Aorta (tissue), 5 donors: ENCODE measurements at places on chromosomes 2 and 18. TPM values are rescaled to one million over a fixed set of nuclear protein-coding genes. Genes with fewer than 3 reads are reported as not detected.

- DNase-seq = no peak
Observed at GRCh38 chr18:51029378-51029693, 677 bp upstream of the SMAD4 start.

DNA sequence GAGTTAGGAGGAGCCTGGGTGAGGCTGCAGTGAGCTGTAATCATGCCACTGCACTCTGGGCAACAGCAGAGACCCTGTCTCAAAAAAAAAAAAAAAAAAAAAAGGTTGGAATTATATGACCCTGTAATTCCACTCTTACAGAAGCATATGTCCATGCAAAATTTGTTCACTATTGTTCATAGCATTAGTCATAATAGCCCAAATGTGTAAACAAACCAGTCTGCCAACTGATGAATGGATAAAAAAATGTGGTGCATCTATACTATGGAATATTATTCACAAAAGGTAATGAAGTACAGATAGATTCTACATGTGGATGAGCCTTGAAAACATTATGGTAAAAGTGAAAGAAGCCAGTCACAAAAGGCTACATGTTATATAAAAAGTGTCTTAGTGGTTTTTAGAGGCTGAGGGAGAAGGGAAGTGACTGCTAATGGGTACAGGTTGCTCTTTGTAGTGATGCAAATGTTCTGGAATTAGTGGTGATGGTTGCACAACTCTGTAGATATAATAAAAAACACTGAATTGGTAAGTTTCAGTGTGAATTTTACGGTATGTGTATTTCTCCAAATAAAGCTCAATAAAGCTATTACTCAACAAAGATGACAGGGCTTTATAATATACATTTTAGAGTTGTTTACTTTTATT is 9.4 kb downstream of the COA5 start:
- no peak for DNase-seq

- no peak for DNase-seq
Observed at GRCh38 chr2:33107690-33108482, 161.1 kb downstream of the LTBP1 start.

DNA sequence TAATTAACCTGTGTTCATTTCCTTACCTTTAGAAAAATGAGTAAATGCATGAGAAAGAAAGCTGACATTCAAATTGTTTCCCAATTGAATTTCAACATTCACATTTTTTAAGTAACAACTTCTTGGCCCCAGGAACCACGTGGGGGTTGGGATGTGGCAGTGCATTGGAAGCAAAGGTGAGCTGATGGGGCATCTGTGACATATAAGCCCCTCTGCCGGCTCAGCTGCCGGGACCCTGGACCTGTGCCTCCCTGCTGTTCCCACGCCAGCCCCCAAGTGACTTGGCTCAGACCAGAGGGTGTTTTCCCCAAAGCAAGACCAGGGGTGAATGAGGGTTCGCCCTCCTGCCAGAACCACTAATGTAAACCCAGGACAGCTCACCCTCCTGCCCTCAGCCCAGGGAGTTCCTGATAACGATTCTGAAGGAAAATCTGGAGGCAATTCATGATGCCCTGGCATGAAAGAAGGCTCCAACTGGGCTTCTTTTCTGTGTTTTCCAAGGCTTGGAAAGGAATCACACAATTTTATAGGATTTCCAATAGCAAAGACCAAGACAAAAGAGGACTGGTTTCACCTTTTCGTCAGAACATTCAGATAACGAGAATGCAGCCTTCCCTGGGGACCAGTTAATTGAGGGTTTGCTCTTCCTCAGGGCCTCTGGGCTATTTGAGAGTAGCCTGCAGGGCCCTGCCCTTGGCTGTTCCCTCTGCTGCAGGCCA is 193.2 kb upstream of the TWIST2 start:
- DNase-seq = no peak

GRCh38 chr18:36849288-36850006 is 20.5 kb downstream of the KIAA1328 start:
- DNase-seq = no peak

DNA sequence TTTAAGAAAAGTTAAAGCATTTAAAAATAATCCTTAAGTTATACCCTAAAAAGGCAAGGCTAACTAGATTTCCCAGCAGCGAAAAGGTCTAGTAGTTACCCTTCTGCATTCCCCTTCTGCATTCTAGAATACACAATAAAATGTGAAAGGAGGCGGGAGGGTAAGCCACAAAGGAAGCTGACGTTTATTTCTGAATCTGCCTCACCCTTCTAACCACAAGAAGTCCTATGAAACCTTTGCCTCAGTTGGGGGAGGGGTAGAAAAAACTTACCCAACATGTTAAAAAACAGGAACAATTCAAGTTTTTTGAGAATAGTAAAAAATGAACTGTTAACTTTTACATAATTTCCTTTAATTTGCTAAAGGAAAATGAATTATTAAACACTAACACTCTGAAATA is 11.3 kb downstream of the STK17B start:
- DNase-seq = no peak

DNA sequence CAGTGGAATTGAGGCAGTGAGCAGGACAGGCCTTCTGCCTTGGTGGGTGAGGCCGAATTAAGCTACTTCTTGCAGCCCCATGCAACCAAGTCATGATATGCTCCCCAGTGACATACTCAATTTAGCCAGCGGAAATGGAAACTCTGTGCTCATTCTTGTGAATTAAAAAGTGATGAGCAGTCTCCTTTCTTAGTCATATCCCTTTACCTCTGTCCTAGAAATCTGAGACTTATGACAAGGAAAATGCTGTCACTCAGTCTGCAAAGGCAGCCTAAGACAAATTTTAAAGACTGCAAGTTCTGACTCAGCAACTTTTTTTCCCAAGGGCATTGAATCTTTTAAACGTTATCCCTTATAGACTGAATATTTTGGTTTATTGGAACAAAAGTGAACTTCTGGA is 218.2 kb downstream of the SH3BP4 start:
- no peak for DNase-seq

- DNase-seq = no peak
Observed at GRCh38 chr2:43762286-43762685, 11.6 kb upstream of the DYNC2LI1 start.

DNA sequence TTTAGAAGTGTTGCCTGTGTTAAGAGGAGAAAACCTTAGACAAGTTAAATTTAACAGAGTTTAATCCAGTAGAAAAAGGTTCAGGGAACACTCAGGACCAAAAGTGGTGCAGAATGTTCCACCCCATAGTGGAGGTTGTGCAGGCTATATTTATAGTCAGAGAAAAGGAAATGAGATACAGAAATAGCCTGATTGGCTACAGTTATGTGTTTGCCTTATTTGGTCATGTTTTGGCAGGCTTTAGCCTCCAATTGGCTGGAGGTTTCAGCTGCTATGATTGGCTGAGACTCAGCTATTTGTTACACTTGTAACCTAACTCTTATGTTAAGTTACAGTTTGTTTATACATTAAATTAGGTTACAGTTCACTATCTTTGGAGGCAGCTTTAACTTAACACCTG is 4.2 kb downstream of the STAMBP start:
- DNase-seq = no peak

DNA sequence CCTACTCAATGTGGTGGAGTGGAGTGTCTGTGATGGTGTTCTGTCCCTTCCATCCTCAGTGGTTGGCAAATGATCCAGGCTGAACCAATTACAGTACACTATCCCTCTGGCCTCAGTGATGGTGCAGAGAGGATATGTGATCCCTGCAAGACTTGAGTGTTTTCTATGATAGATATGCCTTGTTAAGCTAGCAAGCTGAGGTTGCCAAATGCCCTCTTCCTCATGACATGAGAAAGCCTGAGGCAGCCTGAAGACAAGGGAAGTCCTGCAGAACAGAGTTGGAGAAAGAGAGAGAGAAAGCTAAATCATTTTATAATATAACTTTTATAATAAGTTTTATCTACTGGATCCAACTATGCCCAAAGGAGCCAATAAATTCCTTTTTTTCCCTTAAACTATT is 41.6 kb upstream of the GORASP2 start:
- no peak for DNase-seq

- no peak for DNase-seq
Observed at GRCh38 chr18:56445422-56445821, 193.0 kb downstream of the TXNL1 start.

DNA sequence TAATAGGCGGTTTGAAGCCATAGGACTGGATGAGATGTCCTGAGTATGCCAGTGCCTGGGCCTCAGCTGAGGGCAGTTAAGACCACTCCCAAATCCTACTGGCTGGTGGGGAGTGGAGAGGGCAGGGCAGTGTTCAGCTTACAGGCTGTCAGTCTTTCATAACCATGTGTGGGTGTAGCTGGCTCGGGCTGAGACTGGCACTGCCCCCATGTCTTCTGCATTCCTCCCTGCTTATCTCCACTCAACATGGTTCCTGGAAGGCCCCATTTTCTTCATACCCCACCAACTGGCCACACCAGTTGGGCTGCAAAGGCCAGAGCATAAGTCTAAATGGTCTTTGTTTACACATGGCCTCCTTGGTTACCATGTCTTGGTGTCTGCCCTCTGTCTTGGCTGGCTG is 17.2 kb upstream of the IL37 start:
- no peak for DNase-seq

DNA sequence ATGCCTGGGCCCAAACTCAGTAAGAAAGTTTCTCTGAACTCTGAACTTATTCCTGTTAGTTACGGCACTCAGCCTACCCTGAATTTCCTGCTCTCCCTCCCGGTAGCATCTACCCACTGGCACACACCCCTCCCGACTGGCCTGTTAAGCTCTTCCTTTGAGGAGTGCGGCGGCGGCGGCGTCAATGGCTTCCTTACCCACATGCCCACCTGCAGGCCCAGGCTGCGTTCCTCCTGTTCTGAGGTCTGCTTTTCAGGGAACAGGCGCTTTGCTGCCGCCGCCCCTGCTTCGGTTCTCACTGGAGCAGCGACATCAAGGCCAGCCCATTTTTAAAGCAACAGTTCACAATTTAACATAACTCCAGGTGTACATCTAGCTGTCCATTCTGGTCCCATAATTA is 432.4 kb downstream of the DCDC2C start:
- no peak for DNase-seq

DNA sequence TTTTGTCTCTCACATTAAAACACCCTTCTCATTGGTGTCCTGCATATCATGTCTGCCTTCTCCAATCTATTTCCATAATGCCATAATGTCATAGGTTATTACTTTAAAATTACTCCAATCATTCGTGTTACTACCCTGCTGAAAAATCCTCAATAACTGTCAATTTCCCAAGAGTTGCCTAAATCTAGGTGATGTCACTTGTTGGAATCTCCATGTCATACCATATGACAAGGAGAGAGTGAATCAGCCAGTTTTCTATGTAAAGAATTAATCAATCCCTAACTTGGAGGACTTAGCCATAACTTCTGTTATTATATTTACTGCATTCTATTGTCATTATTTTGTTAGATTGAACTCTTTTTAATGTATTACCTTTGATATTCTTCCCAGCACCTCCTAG is 62.5 kb downstream of the PHLPP1 start:
- no peak for DNase-seq

- no peak for DNase-seq
Observed at GRCh38 chr2:113965644-113966043, 75.8 kb downstream of the ACTR3 start.

- no peak for DNase-seq
Observed at GRCh38 chr2:65297544-65297943, 69.9 kb downstream of the ACTR2 start.

- DNase-seq = no peak
Observed at GRCh38 chr2:136254681-136255080, 136.7 kb upstream of the CXCR4 start.

DNA sequence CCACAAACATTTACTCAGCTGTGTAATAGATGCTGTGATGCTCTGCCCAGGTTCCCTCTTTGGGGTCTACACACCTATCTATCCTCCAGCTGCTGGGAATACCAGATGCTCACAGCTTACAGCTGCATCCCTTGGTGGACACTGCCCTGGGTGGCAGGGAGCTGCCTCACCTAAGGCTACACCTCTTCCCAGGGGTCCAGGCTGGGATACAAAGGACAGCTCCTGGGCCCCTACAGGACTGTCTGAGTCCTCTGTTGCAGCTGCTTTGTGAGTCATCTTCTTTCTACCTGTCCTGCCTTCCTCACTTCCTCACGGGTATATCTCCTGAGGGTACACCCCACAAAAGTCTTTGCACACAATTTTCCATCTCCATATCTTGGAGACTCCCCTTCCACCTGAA is 27.6 kb downstream of the THNSL2 start:
- DNase-seq = no peak

DNA sequence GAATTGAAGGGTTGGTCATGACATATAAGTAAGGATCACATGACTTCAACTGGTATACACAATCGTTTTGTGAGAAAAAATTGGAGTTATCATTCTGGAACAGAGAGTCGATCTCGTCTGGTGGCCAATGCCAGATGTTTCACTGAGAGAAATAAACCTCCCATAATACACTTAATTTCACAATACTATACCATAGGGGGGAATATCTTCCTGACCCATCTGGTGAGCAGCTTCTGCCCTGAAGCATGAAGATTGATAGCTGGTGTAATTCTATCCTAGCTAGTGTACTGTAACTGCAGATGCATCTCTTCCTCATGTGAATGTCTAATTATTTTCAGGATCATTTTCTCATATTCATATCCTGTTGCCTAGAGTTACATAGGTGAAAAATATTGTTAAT is 15.7 kb upstream of the CDH7 start:
- no peak for DNase-seq

- DNase-seq = no peak
Observed at GRCh38 chr18:75351409-75351808, 76.1 kb downstream of the SMIM21 start.

HRH4 gene
- not detected for polyA plus RNA-seq

GPAT2 gene
- polyA plus RNA-seq = 0.38 TPM

C2orf74 gene
- 19.1 TPM for polyA plus RNA-seq

SCYGR4 gene
- not detected for polyA plus RNA-seq
